ENCODE measurements at places on chromosomes 5 and 9.

GRCh38 chr5:42597318-42597937 is 159.2 kb upstream of the CCDC152 start:
- DNase-seq: no peak

GRCh38 chr9:111610149-111610548 is 10.7 kb upstream of the PTGR1 start:
- no peak for DNase-seq

DNA sequence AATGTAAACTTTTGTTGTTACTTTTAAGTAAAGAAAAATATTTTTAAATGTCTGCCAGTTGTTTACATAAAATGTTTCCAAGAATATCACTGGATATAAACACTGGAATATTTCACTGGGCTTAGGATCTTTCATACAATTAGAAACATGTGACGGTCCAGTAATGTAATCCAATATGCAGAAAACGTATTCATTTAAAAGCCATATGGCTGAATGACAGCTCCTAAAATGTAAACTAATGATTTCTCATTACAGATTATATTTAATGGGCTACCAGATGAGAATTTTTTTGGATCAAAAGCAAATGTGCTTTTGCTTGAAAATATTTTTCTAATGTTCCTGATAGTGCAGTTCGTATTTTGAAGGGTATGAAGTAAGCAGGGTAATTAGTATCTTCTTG is 124.3 kb downstream of the TTC39B start:
- no peak for DNase-seq

DNA sequence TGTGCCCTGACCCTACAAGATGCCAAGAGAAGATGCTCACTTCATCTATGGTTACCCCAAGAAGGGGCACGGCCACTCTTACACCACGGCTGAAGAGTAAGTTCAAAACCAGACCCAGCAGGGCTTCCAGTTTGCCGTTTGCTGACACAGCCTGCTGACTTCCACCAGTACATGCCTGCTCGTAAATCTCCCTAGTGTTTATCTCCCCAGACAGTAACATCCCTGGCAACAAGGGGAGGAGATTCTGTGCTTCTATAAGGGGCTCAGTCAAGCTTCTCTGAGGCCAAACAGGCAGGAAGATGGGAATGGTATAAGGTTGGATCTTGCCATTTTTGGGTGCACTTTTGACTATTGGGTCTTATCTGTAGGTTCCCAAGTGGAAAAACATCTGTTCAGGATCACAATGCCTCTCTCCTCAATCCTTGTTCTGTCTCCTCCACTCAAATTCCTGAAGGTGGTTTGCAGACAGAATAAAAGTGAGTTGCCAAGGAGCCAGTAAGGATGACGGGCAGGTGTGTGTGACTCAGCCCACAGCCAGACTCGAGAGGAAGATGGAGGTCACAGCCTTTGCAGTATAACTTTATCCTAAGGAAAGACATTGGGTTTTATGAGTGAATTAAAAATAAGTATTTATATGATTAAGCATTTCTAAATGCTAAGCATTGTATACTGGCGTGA is 1.9 kb downstream of the MLANA start:
- no peak for DNase-seq

DNA sequence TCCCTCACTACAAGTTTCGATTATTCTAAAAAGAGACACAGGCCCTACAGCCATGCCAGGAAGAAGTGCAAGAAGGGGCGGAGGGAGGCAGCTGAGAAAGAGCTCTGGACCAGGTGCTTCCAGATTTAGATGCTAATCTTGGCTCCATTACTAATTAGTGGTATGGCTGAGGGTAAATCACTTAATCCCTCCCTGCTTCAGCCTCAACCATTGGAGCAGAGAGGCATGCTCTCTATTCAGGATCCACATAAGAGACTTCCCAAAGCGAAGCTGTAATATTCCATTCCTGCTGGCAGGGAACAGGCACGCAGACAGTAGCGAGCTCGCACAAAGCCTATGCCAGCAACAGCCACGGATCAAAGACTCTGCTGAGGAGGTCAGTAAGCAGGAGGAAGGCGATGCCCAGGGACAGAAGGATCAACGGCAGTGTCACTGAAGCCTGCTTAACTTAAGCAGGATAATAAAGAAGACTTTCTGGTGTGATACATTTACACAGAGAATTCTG is 24.2 kb downstream of the LIFR start:
- no peak for DNase-seq

DNA sequence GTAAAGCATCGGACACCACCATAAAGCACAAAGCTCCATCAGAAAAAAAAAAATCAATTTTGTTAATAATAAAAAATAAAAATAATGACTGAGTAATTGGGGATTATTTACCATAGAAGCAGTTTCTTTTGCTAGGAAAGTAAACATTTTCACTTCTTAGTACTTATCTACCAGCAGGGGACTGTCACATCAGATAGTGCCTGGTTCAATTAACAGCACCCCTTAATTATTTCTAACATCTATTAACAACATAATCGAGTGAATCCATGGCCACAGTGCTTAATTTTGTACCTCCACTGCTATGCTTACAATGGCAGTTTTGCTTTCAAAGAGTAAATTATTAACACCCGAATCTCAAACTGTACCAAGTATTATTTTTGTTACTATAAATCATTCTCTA is 221.7 kb downstream of the SMARCA2 start:
- no peak for DNase-seq

DNA sequence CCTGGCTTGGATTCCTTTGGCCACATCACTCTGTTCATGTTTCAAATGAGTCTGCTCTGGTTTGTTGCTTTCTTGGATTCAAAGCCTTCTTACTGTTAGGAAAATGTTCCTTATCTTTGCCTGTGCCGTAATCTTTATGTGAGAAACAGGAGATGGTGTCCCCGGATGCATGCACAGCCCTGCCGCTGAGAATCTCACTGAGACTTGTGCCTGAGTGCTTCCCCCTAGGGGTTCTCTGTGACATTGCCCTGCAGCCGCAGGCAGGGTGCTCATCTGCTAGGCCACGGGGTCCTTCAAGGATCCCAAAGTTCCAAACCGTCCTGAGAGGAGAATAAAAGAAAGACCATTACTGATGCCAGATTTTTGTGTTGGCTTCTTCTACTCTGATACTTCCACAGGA is 81.4 kb upstream of the ANKRD55 start:
- DNase-seq: no peak

GRCh38 chr9:137760426-137760825 is 117.2 kb upstream of the CACNA1B start:
- peak; percentile 73 for DNase-seq

DNA sequence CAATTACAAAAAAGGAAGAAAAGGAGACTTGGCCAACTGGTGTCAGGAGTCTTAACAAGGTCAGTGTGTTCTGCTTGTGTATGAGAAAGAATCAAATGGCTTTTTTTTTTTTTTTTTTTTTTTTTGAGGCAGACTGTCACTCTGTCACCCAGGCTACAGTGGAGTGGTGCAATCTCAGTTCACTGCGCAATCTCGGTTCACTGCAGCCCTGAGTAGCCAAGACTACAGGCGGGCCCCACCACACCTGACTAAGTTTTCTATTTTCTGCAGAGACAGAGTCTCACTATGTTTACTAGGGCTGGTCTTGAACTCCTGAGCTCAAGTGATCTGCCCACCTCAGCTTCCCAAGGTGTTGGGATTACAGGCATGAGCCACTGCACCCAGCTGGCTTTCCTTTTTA is 3.1 kb upstream of the IL7R start:
- DNase-seq: no peak

GRCh38 chr5:96026406-96027041 is 64.9 kb upstream of the ELL2 start:
- peak; percentile 78 for DNase-seq

DNA sequence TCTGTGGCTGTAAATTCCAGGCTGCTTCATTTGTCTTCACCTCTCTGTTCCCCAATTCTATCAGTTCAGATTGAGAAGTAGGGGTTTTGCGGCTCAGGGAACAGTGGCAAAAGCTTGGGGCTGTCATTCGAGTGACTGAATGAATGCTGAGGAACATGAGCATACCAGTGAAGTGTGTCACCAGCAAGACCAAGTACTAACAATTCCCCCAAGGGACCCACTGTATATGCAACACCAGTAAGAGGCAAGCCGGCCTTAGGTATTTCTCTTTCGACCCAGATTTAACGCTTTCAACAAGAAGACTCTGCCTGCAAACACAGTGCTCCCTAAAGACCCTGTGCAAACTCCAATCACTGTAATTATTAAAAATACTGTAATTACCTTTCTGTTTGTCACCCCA is 25.8 kb downstream of the KLHL3 start:
- DNase-seq: no peak

Data from astrocyte (in vitro differentiated cells and primary cell).